ENCODE measurements at places on chromosomes 1 and 21.

DNA sequence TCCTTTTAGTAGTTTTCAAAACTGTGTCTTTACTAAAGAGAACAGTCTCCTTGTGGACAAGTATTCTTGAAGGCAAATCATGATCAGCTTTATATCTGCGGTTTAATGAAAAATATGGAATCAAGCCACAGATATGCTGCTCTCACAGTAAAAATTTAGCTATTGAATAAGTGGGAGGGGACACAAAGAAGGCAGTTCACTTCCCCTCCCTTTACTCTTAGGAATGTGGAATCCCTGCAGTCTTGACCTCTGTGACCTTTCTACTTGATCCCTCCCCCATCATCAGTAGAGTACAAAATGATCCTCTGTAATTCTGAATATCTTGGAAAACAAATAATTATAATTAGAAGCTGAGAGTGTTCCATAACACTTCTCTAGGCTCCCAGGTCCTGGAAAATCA, 136.7 kb upstream of the HOOK1 start:
- no peak for DNase-seq

GRCh38 chr1:54876814-54877213, 10.2 kb downstream of the DHCR24 start:
- no peak for DNase-seq

- DNase-seq, result no peak
Measured at GRCh38 chr1:36805979-36806640, 228.2 kb downstream of the GRIK3 start.

DNA sequence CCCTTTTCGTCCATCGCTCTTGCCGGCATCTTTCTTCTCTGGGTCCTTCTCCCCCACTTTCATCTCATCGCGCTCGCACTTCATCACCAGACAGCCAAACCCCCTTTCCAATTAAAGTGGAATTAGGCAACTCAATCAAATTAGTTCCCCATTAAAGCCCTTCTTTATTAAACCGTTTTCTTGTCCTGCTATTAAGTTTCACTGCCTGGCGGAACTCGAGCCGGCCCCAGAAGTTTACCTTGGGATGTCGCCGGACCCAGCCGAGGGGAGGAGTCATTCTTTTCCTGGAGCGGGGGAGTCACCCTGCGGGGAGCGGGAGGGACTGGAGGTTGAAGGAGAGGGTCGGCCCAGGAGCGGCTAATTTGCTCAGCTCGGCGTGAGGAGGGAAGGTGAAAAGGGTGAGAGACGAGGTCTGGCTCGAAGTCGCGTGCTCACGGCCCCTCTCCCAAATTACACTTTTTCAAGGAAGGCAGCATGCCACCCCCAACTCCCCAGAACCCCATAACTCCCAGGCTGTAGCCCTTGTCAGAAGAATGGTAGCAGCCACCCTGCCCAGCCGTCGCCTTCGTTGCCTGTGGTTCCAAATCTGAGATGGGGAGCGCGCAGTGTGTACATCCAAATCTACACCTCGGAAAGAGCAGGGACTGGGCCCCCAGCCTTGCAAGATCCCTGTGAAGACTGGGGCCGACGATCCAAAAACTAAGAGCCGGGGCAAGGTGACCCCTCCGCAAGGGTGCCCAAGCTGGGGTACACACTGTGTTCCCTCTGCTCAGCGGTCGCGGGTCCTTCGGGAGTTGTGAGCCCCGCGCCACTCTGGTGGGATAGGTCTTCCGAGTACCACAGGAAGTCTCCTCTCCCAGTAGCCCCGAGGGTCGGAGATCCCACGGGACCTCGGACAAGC, 6.4 kb downstream of the DMRTA2 start:
- no peak for DNase-seq

- no peak for DNase-seq
Measured at GRCh38 chr1:67653304-67653703, 31.7 kb upstream of the GADD45A start.

- DNase-seq, result no peak
Measured at GRCh38 chr1:56512724-56513494, 66.5 kb downstream of the PLPP3 start.

- DNase-seq, result no peak
Measured at GRCh38 chr1:177185209-177185608, 14.5 kb downstream of the BRINP2 start.

GRCh38 chr1:30720271-30721223, 2.8 kb downstream of the MATN1 start:
- no peak for DNase-seq

- DNase-seq, result no peak
Measured at GRCh38 chr1:119312500-119312899, 56.1 kb upstream of the HAO2 start.

DNA sequence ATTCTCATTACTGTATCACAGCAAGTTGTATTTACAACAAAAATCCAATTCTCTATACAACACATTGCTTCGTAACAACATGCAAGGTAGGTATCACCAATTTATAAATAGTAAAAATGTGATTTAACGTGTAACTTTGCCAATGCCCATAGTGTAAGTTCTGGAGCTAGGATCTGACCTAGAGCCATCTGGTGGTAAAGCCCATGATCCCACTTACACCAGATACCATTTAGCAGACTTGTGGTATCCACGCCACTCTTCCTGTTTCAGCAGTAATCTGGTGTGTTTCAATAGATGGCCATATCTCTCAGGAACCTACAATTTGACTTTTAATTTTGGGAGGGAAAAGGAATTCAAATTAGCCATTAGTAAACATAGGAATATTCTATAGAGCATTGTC, 10.2 kb downstream of the SETSIP start:
- DNase-seq, result no peak

DNA sequence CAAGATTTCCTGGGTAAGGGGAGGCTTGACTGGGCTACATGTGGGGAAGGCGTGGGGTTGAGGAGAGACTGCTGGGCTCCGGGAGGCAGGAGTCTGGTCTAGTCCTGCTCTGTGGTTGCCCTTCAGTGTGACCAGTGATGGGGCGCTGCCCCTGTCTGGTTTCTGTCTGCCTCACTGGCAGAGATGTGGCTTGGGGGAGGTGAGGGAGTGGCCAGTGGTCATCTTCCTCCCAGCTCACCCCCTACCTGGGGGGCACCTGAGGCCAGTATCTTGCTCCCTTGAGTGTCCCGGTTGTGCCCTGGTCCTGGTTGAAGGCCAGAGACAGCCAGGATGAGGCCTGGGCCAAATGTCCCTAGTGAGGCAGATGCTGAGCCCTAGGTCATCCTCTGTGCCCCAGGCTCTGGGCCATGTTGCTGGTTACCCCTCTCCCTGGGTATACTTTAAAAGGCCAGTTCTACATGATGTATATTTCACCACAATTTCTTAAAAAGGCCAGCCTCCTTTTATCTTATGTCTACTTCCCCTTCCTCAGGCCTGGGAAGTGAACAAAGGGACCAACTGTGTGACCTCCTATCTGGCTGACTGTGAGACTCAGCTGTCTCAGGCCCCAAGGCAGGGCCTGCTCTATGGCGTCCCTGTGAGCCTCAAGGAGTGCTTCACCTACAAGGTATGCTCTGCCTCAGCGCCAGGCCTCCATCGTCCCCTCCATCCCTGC, 10.5 kb downstream of the FAAH start:
- DNase-seq, result no peak

DNA sequence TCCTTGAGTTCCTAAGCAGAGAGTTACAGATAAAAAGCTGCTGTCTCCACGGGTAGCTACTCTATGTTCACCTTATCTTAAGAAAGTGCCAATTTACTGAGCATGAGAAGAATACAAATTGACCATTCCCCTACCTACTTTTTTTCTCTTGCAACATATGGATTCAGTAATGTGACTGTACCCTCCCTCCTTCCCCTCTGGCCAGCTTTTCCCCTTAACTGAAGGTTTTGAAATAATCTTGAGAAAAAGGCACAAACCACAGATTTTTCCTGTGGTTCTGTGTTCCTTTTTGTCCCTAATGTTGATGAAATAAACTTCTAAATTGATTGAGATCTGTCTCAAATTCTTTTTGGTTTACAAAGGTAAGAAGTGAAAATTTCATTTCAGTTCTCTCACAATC, 2.6 kb upstream of the CD2 start:
- DNase-seq, result no peak

DNA sequence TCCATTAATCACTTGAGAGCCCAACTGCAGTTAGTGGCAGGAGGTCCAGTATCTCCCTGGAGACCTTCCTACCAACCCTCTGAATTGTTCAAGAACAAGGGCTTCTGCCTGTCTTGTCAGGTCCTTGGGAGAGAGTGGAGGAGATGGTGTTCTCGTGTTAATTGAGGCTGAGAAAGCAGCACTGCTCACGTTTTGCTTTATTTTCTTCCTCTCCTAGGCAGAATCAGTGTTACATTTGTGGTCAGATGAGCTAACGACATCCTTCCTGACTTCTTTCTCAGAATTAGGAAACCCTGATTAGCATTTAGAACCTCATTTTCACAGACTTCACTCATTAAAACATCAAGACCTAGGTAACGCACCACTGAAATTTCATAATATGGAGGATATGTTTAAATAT, 26.4 kb upstream of the LRIG2 start:
- no peak for DNase-seq

DNA sequence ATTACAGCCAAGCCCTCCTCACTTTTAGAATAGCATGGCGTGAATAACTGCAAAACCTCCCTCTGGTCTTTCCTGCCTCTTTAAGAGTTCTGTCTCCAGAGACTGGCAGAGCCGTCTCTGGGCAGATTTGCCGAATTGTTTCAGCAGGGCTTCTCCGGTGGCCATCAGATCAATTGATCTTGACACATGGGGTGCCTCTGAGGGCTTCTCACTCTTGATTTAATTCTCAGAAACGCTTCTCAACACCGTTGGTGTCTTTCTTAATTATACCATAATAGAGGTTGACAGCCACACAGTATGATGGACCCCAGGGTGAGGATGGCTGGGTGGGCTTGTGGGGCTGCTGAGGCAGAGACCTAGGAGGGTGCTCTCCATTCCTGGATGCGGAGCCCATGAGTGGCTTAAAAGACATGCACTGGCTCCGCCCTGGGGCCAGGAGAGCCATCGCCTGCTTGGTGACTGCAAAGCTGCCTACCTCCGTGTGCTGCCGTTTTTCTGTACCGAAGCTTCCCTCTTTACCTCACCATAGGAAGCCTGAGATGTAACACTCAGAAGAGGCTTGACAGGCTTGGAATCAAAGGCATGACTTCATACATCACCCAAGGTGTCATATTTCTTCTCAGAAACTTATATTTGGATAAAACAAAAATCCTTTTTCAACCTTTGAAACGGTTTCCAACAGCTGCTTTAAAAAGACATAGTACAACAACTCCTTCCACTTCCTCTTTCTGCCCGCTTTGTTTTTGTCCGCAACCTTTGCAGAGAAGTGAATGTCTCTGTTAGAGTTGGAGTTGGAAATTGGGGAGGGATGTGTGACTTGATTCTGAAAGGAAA, 82.9 kb downstream of the GALNT2 start:
- DNase-seq, result no peak

- DNase-seq, result no peak
Measured at GRCh38 chr1:156062189-156062588, 1.2 kb downstream of the RAB25 start.

GRCh38 chr1:244970236-244970743, 105.9 kb upstream of the HNRNPU start:
- DNase-seq, result peak; percentile 98

GRCh38 chr1:196078691-196079090, 529.5 kb downstream of the KCNT2 start:
- no peak for DNase-seq

DNA sequence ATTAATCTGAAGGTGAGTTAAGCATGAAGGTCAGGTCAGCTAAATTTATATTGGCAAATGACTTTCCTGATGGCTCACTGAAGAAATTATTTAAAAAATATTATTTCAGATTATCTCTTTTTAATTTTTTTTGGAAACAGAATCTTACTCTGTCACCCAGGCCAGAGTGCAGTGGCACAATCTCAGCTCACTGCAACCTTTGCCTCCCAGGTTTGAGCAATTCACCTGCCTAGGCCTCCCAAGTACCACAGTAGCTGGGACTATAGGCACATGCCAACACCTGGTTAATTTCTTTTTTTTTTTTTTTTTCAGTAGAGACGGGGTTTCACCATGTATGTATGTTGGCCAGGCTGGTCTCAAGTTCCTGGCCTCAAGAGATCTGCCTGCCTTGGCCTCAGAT, 976.7 kb downstream of the TTLL7 start:
- no peak for DNase-seq

DNA sequence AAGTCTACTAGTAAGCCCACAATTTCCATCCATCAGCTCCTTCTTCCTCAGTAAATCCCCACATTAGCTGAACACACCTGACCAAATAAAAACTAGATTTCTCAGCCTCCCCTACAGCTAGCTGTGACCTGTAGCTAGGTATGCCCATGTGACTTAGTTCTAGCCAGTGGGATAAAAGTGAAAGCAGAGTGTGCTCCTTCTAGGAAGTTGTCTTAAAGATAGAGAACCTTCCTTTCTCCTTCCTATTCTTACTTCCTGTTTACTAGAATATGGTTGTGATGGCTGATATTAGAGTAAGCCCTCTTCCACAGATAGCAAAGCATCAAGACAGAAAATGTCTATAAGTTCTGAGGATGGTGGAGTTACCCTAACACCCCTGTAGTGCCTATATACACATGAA, 67.0 kb downstream of the PIK3R3 start:
- no peak for DNase-seq

Data from NCI-H1417 (cell line).